ENCODE measurements at places on chromosomes 1 and 21.

DNA sequence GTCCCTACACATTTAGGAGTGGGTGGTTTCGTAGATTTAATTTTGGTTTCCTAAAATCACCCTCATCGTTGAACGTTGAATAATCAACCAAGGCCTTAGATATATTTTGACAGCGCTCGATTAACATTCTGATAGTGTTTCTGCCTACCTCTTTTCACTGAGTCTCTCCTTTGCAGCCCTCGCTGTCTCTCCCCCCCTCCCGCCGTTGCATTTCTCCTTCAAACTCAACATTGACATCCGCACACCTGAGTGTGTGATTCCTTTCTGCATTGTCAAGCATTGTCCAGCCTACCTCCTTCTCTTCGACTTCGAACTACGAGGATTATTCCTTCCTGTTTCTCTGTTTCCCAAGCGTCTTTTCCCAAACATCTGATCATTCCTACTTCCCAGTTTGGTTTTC, 1.8 kb upstream of the ADAMTS1 start:
- no peak for DNase-seq

- no peak for DNase-seq
Observed at GRCh38 chr1:184813528-184814089, 59.0 kb upstream of the EDEM3 start.

- DNase-seq: no peak
Observed at GRCh38 chr1:211739671-211740411, 64.4 kb upstream of the NEK2 start.

GRCh38 chr1:114517348-114517747, 6.3 kb upstream of the TRIM33 start:
- DNase-seq: no peak

DNA sequence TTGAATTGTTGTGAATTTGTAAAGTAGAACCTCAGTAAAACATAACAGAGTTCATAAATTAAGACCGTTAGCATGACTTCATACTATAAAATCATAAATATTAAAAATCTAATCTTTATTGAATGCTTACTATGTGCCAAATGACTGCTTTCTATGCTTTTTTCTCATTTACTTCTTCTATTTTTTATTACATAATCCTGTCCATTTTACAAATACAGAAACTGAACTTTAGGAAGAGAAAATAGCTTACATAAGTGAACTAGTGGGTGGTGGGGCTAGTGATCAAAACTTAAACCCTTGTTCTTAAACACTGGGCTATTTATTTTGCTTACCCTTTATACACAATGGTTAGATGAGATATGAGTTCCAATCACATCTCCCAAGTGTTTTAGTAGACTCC, 122.3 kb downstream of the ZC3H11B start:
- no peak for DNase-seq

DNA sequence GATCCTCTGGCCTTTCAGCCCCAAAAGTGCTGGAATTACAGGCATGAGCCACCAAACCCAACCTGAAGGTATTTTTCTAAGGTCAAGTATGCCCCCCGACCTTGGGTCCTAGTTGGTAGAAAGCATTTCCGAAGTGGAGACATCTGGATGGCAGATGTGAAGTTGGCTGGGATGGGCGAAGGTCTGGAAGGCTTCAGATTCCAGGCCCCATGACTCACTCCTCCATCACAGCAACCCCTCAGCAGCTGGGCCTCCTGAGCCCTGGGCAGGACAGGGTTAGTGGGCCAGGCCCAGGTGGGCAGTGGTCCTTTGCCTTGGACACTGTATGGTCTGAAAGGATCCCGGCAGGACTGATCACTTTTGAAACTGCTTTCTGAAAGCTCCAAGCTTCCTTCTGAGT, 23.3 kb downstream of the NAV1 start:
- DNase-seq: no peak
